ENCODE measurements at places on chromosomes 11 and 22.

DNA sequence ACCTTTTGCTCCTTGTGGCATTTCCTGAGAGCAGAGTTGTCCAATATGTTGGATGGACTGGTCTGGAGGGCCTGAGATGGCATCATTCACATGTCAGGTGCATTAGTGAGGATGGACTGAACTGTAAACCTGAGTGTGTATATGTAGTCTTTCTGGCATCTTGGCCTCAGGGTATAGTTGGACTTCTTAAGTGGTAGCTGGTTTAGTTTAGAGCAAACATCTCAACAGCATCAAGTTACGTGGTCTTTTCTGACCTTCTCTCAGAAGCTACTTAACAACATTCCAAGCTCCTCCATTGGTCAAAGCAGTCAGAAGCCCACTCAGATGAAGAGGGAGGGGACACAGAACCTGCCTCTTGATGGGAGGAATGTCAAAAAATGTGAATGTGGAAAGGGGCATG lies 829.9 kb downstream of the METTL15 start:
- DNase-seq: no peak

DNA sequence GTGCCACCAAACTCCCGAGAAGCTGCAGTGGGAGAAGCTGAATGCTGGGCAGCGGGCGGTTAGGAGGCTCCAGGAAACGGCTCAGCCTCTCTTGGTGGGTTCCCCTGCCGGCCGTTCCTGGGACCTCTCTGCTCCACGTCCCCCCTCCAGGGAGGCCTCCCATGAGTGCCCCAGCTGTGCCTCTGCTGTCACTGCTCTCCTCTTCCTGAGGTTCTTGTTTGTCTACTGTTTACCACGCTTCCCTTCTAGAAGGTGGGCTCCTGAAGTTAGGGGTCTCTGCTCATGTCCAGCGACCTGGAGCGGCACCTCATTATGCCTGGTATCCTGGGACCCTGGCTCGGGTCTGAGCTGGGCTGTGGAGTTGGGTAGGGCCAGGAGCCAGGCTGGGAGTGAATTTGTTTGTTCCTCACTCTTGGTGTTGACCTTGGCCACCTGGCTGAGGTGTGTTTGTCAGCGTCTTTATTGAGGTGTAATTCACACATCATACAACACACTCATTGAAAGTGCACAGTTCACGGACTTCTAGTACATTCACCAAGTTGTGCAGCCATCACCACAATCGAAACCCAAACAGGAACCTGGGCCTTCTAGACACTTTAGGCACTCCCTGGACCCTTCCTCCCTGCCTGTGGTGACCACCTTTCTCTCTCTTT lies 37.8 kb upstream of the GRAMD4 start:
- DNase-seq: peak; percentile 84

DNA sequence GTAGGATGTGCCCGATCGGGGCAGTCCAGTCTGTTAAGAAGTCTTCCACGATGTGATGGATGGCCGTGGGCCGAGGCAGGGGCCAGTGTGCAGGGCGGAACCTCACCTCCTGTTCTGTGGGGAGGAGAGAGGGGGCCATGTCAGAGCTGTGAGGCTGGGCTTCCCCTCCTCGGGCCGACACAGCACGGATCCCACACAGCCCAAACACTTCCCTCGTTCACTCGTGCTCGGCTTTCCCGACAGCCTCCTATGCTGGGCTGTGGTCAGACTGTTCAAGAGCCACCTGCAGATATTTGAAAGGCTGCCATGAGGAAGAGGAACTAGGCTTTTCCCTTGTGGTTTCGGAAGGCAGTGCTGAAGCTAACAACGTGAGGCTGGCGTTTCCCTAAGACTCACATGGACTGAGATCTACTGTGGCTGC lies 12.3 kb upstream of the TXN2 start:
- no peak for DNase-seq

- no peak for DNase-seq
Observed at GRCh38 chr11:16632295-16633200, 105.9 kb upstream of the C11orf58 start.

- no peak for DNase-seq
Observed at GRCh38 chr11:69371731-69372588, 78.0 kb downstream of the MYEOV start.

DNA sequence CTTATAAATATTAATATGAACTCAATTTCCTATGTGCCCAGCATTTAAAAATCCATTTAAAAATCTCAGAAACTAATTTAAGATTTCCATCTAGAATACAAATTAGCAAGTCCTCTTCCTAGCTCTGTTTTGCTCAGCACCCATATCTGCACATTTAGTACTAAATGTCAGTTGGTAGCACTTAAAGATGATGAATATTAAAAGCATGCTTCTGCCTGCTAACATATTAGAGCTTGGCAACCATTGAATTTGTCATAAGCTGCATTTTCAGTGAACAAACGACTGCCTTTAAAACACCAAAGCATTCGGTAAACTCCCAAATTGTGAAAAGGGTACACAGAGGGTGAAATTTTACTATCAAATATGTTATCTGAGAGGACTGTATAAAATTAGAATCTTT lies 177.7 kb downstream of the CADM1 start:
- no peak for DNase-seq

DNA sequence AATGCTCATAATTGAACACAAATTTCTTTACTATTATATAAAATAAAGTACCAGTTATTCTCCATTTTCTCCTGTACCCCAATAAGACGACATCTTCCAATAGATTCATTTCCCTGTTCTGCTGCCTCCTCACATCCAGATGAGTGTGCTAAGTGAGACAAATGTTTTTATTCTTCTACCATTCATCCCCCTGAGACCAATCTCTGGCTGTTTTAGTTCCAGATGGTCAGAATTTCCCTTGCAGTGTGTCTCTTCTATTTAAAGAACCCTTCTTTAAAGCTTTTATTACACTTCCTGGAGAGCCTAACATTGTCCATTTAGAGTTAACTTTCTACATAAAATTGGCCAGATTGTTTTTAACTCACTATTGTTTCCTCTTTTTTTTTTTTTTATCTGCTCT lies 41.2 kb upstream of the GLYATL1 start:
- no peak for DNase-seq

DNA sequence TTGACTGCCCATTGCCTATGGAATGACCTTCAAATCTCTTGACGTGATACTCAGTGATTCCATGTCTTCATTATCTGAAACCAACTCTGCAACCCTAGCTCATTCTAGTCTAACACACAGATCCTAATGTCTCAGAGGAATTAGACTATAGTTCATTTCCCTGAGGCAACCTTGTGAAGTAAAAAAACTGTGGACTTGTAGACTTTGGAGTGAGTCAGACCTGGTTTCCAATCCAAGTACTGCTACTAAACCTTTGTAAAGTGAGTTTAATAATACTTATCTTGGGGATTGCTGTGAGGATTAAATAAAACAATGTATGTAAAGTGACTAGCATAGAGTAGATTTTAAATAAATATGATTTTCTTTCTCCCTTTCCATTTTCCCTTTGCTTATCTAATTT lies 226.1 kb downstream of the BLID start:
- no peak for DNase-seq

- no peak for DNase-seq
Observed at GRCh38 chr22:28095316-28096095, 176.4 kb upstream of the PITPNB start.

DNA sequence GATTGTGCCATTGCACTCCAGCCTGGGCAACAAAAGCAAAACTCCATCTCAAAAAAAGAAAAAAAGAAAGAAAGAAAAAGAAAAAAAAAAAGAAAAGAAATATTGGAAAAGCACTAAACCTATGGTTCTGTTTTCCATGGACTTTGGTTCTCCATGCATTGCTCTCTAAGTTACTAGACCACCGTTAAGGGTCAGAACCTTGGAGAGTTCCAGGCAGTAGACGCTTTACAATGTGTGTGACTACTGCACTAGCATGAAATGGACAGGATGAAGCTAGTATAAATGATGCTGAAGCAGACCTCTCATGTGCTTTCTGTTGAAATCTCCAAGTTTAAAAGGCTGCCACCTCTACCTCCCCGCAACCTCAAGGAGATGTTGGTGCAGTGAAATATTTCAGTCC lies 63.5 kb downstream of the SIK2 start:
- no peak for DNase-seq

DNA sequence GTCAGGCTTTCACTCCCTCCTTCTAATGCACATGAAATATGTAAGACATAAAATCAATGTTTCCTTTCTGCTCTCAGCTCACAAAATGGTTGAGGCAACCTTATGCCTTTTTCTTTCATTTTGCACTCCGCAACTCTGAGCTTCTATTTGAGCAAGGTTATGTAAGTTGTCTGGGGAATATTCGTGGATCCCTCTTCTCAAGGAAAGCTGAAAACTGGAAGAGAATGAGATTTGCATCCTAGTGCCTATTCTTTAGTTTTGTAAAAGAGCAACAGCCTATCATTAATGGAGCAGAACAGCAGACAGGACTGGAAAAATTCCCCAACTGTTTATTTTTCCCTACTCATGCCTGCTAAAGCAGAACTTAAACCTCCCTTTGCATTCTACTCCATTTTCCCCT lies 141.7 kb downstream of the FAM76B start:
- DNase-seq: no peak

DNA sequence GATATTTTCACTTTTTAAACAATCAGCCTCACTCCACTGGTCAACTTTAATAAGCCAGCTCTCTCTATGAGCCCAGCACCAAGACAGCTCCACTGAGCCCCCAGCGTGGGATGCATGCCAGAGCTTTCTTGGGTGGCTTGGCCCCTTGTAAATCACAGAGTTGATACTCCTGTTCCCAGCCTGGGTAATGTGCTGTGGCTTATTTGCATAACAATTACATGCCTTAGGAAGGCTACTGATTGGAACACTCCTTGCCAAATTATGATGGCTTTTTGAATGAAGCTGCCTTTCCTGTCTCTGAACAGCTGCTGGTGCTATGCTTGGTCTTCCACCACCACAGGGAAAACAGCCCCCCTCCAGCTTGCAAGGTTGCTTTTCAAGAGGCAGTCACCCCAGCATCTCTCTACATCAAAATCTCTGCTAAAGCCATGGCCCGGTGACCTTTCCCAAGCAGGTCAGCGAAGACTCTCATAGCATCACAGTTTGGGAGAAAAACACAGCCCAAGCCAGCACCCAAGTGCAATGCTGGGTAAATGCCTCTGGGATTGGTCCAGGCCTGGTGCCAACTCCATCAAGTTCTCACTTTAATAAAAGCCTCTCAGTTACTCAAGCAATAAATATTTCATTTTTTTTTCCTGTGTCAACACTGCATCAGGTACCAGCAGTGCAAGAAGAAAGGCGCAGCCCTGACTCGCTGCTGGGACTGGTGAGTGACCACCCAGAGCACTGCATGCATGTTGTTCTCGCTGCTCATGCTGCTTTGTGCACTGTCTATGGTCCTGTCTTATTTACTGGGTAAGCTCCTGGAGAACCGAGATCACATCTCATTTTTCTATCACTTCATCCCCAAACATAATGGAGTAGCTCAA lies 549.3 kb downstream of the OPCML start:
- DNase-seq: no peak

DNA sequence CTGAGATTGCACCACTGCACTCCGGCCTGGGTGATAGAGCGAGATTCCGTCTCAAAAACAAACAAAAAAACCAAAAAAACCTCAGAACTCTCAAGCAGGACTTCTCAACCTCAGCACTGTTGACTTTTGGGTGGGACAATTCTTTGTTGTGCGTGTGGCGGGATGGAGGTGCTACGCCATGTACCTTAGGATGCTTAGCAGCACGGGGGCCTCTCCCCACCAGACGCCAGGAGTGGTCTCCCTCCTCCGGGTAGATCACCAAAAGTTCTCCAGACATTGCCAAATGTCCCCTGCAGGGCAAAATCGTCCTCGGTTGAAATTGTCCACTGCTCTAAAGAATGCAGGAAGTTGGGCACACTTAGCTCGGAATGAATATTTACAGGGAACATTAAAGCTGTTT lies 26.9 kb upstream of the ATXN10 start:
- DNase-seq: no peak

GRCh38 chr11:120562806-120563425 lies 51.4 kb downstream of the GRIK4 start:
- DNase-seq: no peak

DNA sequence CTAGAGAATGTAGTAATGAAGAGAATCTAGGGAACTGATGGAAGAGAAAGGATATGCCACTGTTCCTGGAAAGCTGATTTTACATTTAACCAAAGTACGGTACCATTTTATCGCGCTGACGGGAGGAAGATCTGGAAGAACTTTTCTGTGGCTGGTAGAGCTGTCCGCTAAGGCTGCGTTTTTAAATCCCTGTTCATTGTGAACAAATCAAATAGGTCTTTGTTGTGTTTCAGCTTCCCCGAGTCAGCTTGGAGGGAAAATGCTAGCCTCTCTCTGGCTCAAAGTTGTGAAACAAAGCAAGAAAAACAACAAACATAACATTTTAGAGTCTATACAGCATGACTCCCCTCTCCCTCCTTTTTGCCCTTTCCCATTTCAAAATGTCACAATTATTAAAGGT lies 34.4 kb downstream of the FBXO7 start:
- no peak for DNase-seq

DNA sequence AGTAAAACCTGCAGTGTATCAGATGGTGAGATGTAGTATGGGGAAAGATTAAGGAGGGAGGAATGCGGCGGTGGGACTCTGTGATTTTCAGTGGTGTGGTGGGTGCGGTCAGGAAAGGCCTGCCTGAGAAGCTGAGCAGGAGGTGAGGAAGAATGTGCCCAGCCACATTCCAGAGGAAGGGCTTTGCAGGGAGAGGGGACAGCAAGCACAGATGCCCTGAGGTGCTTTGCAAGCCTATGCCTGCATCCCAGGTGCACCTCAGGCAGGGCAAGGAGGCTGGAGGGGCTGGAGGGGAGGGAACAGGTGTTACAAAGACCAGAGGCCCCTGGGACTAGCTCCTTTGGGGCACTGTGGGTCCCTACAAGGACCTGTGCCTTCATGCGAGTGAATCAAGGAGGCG lies 42.1 kb downstream of the MYO7A start:
- no peak for DNase-seq

DNA sequence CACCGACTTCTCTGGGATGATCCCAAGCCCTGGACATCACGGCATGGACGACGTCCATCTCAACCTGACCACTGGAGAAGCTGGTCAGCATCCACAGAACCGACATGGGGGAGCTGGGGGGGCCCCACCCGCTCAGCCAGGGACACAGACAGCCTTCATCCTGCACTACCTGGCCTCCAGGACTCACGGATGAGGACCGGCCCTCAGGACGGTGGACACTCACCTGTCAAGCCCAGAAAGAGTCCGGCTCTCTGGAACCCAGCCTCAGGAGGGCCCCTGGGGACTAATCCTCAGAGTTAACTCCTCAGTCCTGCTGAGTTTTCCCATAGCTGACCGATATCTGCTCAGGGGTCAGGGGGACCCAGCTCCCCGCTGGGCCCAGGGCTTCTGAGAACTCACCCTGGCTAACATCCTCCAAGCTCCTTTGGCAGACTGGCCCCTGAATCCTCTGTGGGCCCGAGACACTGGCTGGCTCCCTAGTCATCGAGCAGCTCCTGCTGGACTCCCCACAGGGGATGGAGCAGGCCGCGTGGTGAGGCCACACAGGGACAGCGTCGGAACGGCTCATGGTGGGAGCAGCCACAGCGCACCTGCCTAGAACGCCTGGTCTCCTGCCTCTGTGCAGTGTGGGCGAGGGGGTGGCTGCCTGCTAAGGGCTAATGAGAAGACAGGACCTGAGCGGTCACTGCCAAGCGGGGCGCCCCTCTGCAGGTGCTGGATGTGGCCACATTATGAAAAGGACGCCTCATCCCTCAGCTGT lies 649.2 kb downstream of the BRD1 start:
- no peak for DNase-seq

- no peak for DNase-seq
Observed at GRCh38 chr11:104148074-104148473, 15.9 kb downstream of the PDGFD start.

Data from left colon (tissue), 2 donors.